ENCODE measurements at places on chromosomes 1 and 21. TPM values are rescaled to one million over a fixed set of nuclear protein-coding genes. Genes with fewer than 3 reads are reported as not detected.

DNA sequence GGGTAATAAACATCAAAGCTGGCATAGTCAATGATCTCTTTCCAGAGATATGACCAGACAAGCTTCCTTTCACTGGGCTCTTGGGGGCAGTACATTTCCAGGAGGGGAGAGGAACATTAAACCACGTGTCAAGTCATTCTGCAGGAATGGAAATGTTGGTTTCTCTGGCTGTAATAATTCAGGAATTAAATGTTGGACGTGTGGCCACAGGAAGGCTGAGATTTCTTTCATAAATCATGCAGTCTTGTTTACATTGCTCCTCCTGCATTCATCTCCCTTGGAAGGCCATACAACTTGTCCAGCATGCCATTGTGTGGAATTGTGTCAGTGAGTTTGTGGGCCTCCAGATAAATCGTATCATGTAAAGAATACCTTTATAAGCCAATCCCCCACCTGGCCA, 259.2 kb downstream of the ADGRL2 start:
- no peaks in the 10 kb centered on the region for H3K36me3 ChIP-seq
- H3K27ac ChIP-seq, result no peak overlapping the region
- H3K4me3 ChIP-seq, result no peak overlapping the region
- DNase-seq, result no peak
- H3K4me1 ChIP-seq, result no peaks in the 10 kb centered on the region

Gene MSH4
- total RNA-seq, result 0.61 TPM

Gene ANGPTL7
- total RNA-seq, result not detected

DNA sequence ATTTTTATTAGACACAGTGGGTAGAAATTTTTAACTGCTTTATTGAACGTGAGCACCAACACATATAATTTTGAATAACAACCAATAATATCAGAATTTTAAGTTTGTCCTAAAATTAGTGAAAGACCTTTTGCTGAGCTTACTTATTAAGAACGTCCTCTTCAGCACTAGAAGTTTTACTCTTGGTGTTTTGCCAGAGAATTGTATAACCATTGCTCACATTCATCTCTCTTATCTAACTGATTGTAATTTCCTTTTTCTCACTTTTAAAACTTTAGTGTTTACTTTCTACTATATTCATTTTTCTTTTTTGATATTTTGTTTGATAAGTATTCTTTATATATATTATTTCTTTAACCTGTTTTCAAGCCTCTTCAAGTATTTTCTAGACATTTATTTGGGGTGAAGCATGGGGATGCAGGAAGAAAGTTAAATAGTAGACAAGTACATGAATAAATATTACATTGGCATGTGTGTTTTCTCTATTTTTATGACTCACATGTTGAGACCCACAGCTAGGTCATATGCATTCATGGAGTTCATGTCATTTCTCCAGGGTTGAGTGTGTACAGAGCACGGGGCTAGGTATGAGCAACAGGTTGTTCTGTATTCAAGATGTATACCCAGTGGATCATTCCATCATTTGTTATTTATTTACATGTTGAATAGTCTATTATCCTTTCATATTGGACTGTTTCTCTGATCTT, 90.6 kb downstream of the ATP6V1G3 start:
- no peak for DNase-seq
- H3K4me1 ChIP-seq, result no peaks in the 10 kb centered on the region
- H3K36me3 ChIP-seq, result no peaks in the 10 kb centered on the region
- H3K27me3 ChIP-seq, result no peaks in the 10 kb centered on the region
- H3K27ac ChIP-seq, result no peak overlapping the region

- H3K27ac ChIP-seq, result no peak overlapping the region
- H3K4me1 ChIP-seq, result no peaks in the 10 kb centered on the region
- no peak overlapping the region for H3K4me3 ChIP-seq
Observed at GRCh38 chr1:199706826-199707606, 320.5 kb upstream of the NR5A2 start.

GRCh38 chr1:116766616-116767469, 12.6 kb downstream of the CD2 start:
- no peaks in the 10 kb centered on the region for H3K27me3 ChIP-seq
- peaks cover 70% of the 10 kb centered on the region for H3K36me3 ChIP-seq
- no peak overlapping the region for H3K4me3 ChIP-seq
- peaks cover 94% of the 10 kb centered on the region for H3K4me1 ChIP-seq

DNA sequence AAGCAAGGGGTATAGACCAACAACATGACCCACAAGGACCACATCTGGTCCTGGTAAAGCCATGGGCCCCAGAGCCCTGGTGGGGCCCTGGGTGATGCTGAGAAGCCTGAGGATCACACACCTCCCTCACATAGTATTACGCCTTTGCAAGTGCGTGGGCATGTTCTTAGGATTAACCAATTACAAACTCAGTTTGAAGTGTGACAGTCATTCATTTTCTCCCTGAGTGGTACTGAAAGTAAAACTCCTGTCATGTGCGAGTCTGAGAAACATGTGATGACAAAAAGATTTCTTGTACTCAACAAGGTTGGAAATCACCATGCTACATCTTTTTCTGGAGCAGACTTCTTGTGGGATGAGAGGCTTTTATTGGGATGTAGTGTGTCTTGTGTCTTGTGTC, 315.3 kb upstream of the DUSP10 start:
- no peak overlapping the region for H3K4me3 ChIP-seq
- H3K27ac ChIP-seq, result no peak overlapping the region
- no peaks in the 10 kb centered on the region for H3K4me1 ChIP-seq
- H3K27me3 ChIP-seq, result no peaks in the 10 kb centered on the region
- no peak for DNase-seq

DNA sequence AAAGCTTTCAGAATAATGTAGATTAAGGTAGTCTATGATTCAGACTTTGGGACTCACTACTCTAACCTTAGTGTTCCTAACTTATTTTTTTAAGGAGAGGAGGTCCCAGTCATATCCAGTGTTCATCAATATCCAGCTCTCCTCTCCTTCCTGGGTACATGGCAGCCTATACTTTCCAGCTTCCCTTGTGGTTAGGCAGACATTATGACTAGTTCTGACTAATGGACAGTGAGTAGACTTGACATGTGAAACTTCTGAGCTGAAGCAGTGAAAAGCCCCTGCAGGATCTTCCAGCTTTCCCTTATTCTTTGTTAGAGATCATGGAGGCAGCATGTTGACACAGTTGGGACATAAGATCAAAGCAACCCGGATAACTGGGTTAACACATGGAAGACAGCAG, 144.2 kb downstream of the PTPRU start:
- H3K4me3 ChIP-seq, result no peak overlapping the region
- no peak overlapping the region for H3K27ac ChIP-seq
- no peaks in the 10 kb centered on the region for H3K4me1 ChIP-seq
- no peak for DNase-seq
- H3K36me3 ChIP-seq, result no peaks in the 10 kb centered on the region
- H3K27me3 ChIP-seq, result peaks cover 5% of the 10 kb centered on the region

- no peak for DNase-seq
- H3K36me3 ChIP-seq, result no peaks in the 10 kb centered on the region
- no peaks in the 10 kb centered on the region for H3K27me3 ChIP-seq
Observed at GRCh38 chr1:198123133-198123532, 33.7 kb upstream of the NEK7 start.

GRCh38 chr1:170520601-170521000, 11.4 kb upstream of the GORAB start:
- no peak overlapping the region for H3K4me3 ChIP-seq
- H3K36me3 ChIP-seq, result no peaks in the 10 kb centered on the region
- H3K4me1 ChIP-seq, result no peaks in the 10 kb centered on the region
- H3K27me3 ChIP-seq, result peaks cover 16% of the 10 kb centered on the region

GRCh38 chr21:33897098-33897497, 18.5 kb downstream of the ATP5PO start:
- H3K4me3 ChIP-seq, result no peak overlapping the region
- DNase-seq, result no peak
- no peaks in the 10 kb centered on the region for H3K27me3 ChIP-seq
- H3K27ac ChIP-seq, result no peak overlapping the region
- peaks cover 11% of the 10 kb centered on the region for H3K36me3 ChIP-seq

Gene SIM2
- not detected for total RNA-seq

- H3K27me3 ChIP-seq, result no peaks in the 10 kb centered on the region
- DNase-seq, result no peak
- no peaks in the 10 kb centered on the region for H3K4me1 ChIP-seq
- H3K27ac ChIP-seq, result no peak overlapping the region
- H3K4me3 ChIP-seq, result no peak overlapping the region
Observed at GRCh38 chr1:183528577-183528976, 56.3 kb downstream of the SMG7 start.

- DNase-seq, result no peak
- no peak overlapping the region for H3K27ac ChIP-seq
- H3K4me1 ChIP-seq, result no peaks in the 10 kb centered on the region
- H3K36me3 ChIP-seq, result no peaks in the 10 kb centered on the region
- no peak overlapping the region for H3K4me3 ChIP-seq
Observed at GRCh38 chr1:94736549-94736948, 83.6 kb upstream of the SLC44A3 start.

DNA sequence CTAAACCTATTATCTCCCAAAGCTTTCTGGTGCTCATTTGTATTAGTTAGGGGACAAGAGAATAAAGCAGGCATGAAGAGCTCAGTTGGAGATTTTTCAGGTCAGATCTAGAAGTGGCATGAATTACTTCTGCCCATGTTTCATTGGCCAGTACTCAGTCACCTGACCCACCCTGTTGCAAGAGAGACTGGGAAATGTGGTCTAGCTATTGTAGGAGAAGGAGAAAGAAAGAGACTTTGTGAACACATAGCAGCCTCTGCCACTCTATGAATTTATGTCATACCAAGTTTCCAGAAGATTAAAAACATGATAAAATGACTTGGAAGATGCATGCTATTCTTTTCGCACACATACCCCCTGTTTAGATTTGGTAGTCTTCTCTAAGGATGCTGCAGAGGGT, 302.3 kb upstream of the RUNX1 start:
- DNase-seq, result no peak
- H3K27ac ChIP-seq, result no peak overlapping the region
- H3K36me3 ChIP-seq, result no peaks in the 10 kb centered on the region
- H3K4me3 ChIP-seq, result no peak overlapping the region
- peaks cover 4% of the 10 kb centered on the region for H3K27me3 ChIP-seq

- H3K27me3 ChIP-seq, result no peaks in the 10 kb centered on the region
- no peak for DNase-seq
- H3K36me3 ChIP-seq, result no peaks in the 10 kb centered on the region
- H3K27ac ChIP-seq, result no peak overlapping the region
- H3K4me1 ChIP-seq, result no peaks in the 10 kb centered on the region
Observed at GRCh38 chr21:39908265-39908923, 41.2 kb downstream of the PCP4 start.

DNA sequence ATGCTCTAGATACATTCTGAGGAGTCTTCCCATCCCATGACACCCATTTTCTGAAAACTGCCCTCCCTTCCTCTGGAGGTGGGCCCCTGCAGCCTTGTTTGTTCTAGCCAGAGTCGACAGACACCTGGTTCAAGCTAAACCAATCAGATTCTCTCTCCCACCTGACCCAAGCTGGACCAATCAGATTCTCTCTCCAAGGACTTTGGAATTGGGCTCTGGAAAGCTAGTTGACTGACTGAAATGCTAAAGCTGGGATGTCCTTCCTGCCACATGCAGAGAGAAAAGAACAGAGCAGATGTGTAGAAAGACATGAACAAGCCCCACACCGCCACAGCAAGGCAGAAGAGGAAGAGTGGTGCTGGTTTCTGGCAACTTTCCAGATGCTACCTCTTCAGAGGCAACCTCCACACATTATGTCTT, 24.6 kb downstream of the ASAP3 start:
- H3K27me3 ChIP-seq, result no peaks in the 10 kb centered on the region
- DNase-seq, result no peak
- no peak overlapping the region for H3K27ac ChIP-seq
- H3K4me1 ChIP-seq, result no peaks in the 10 kb centered on the region
- no peak overlapping the region for H3K4me3 ChIP-seq
- H3K36me3 ChIP-seq, result no peaks in the 10 kb centered on the region

Gene CR1
- total RNA-seq, result 2.6 TPM

DNA sequence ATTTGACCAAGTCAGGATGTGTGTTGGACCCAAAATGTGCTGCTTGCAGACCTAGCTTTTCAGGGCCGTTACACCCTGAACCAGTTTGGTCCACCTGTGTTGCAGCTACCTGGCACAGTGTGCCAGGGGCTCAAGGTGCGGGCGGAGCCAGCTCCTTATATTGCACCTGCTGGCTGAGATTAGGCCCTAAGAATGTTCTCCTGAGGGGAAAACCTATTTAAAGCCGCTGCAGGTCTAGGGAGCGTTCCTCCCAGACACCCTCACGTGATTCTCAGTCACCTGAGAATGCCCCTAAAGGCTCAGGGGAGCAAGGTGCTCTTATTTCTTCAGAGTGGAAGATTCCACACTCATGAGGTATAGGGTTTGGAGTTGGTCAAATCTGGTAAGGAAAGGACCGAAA, 12.0 kb downstream of the GSTM3 start:
- H3K27ac ChIP-seq, result no peak overlapping the region
- H3K36me3 ChIP-seq, result no peaks in the 10 kb centered on the region
- H3K27me3 ChIP-seq, result no peaks in the 10 kb centered on the region
- no peak for DNase-seq

DNA sequence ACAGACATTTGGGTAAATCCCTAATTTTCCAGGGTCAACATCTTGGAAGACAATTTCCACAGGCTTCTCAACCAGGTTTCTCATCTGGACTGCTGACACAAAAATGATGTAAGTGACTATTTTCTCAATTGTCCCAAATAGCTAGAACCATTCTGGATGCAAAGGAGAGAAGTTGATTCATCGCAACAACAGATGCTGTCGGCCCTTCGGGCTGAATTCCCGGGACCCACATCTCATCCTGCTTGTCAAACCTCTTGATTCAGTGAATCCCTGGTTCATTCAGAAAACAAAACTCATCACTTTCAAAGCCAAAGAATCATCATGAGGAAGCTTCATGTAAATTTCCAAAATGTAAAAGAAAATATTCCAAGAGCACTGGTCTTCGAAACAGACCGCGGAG, 251.8 kb downstream of the NPHP4 start:
- H3K4me3 ChIP-seq, result no peak overlapping the region
- no peak overlapping the region for H3K27ac ChIP-seq
- H3K27me3 ChIP-seq, result no peaks in the 10 kb centered on the region
- H3K4me1 ChIP-seq, result peaks cover 7% of the 10 kb centered on the region
- DNase-seq, result no peak
- no peaks in the 10 kb centered on the region for H3K36me3 ChIP-seq

Gene EVA1B
- total RNA-seq, result 4.0 TPM

Gene CELA3B
- total RNA-seq, result not detected

Gene CENPF
- 3.8 TPM for total RNA-seq

GRCh38 chr1:27626031-27626935, 8.7 kb downstream of the FGR start:
- no peak for DNase-seq
- H3K4me1 ChIP-seq, result peaks cover 98% of the 10 kb centered on the region
- peaks cover 31% of the 10 kb centered on the region for H3K36me3 ChIP-seq
- peak overlapping the region; percentile 90 for H3K27ac ChIP-seq

- no peak overlapping the region for H3K4me3 ChIP-seq
- no peak overlapping the region for H3K27ac ChIP-seq
- peaks cover 4% of the 10 kb centered on the region for H3K4me1 ChIP-seq
- H3K27me3 ChIP-seq, result no peaks in the 10 kb centered on the region
- no peaks in the 10 kb centered on the region for H3K36me3 ChIP-seq
- no peak for DNase-seq
Observed at GRCh38 chr1:228860911-228861831, 125.9 kb downstream of the RHOU start.

Gene C1orf50
- 17.1 TPM for total RNA-seq

Gene SPRR2G
- total RNA-seq, result not detected

- DNase-seq, result no peak
- no peak overlapping the region for H3K4me3 ChIP-seq
- H3K27ac ChIP-seq, result no peak overlapping the region
Observed at GRCh38 chr1:175319912-175320230, 127.3 kb upstream of the KIAA0040 start.

Gene HMGCS2
- not detected for total RNA-seq
